ENCODE measurements at places on chromosomes 3 and 15.

- peak; percentile 67 for DNase-seq
Observed at GRCh38 chr3:42080453-42080872, 10.7 kb upstream of the TRAK1 start.

GRCh38 chr15:39781967-39782302 is 706 bp downstream of the FSIP1 start:
- no peak for DNase-seq

DNA sequence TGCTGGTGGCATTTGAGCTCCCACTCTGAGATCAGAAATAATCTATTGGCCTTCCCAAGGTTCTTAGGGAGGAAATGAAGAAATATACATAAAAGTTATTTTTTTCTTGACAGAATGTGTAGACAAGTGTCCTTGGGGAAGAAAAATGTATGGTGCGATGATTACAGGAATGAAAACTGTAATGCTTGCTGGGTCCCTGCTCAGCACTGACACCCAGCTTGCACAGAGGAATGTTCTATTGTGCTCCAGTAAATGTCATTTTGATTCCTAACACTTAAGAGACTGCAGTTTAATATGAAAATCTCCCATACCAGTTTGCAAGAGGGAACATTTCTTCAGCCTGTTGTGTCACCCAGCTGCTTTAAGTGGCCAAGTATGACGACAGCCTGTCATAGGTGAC is 271.3 kb upstream of the TPM1 start:
- no peak for DNase-seq

DNA sequence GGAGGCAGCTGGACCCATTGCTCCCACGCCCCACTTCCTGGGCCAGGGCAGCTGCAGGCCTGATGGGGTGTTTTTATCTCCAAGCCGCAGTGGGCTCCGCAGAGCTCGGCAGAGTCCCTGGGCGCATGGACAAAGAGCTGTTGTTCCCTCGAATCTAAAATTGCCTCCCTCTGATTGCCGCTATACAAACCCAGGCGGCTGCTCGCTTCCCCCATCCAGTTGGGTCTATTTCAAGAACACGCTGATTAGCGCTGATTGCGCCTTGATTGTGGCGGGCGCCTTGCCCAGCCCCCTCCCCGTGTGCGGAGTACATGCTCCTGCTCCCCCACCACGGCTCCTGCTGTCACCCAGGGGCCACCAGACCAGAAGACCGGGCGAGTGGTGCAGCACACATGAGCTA is 43.4 kb upstream of the SLC6A1 start:
- no peak for DNase-seq

DNA sequence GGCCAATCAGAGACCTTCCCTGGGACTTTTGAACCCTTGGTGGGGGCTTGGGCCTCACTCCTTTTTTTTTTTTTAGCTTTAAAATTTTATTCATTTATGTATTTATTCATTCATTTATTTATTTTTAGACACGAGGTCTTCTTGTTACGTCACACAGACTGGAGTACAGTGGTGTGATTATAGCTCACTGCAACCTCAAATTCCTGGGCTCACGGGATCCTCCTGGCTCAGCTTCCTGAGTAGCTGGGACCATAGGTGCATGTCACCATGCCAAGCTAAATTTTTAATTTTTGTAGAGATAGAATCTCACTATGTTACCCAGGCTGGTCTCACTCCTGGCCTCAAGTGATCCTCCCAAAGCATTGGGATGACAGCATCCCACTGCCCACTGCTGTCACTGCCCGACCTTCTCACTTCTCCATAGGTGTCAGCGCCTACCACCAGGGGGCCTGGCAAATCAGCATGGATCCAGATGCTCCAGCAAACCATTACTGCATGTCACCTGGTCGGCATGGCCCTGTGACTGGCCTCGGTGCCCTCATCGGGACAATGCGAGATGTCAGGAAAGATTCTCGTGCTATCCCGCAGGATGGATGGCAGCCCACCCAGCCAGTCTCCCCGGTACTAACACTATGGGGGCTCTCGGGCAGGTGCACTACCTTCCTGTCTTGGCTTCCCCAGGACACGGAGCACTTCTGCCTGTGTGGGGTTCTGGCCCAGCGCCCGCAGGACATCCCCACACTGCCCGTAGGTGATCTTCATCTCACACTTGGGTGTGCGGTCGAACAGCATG is 3.0 kb downstream of the MYL3 start:
- DNase-seq: peak; percentile 30

- DNase-seq: no peak
Observed at GRCh38 chr3:15330031-15330596, 2.3 kb downstream of the SH3BP5 start.

DNA sequence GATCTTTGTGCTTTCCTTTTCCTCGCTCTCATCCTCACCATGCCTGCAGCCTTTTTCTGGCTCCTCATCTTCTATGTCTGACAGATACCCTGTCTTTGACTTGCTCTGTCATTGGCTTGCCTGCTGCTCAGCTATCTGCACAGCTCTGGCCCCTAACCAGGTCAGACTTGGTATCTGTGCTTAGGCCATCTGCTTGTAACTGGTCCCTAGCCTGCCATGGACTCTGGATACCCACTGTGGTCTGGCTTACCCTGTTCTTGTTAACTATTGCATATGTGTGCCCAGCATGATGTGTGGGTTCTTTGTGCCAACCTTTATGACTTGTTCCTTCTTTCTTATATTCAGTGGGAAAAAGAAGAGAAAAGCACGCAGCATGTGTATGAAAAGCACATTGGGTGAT is 109.7 kb upstream of the ROPN1 start:
- no peak for DNase-seq

- DNase-seq: no peak
Observed at GRCh38 chr3:101972430-101973162, 123.3 kb downstream of the NFKBIZ start.

DNA sequence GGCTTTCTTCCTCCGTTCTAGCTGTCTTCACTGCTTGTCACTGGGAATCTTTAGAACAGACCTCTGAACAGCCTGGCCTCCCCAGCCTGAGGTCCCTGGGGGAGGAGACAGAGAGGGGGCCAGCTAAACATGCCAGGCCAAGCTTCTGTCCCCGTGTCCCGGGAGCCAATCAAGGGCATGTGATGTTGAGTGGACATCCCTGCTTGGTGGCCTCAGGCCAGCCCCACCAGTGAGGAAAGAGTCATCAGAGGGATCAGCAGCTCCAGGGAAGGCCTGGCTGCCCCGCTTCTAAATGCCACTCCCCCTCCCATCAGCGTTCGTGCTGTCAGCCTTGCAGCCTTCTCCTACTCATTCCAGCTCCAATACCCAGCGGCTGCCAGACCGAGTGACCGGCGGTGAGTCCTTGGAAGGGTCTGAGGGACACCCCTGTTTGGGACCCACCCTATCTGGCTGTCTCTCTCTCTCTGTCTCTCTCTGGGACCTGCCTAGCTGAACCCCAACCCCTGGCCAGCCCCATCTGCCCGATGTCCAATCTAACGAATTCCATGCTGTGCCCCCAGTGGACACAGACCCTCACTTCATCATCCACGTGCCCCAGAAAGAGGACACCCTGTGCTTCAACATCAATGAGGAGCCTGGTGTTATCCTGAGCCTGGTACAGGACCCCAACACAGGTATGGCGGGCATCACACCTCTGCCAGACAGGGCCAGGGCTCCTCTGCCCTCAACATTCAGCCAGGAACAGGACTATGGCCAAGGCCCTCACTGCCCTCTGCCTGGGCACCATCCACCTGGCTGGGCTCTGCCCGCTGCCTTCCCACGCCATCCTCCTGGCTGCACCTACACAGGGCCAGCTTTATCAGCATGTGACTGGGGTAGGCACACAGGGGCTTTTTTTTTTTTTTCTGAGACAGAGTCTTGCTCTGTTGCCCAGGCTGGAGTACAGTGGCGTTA is 6.6 kb upstream of the ITIH3 start:
- no peak for DNase-seq

GRCh38 chr3:171792531-171792930 is 17.8 kb downstream of the PLD1 start:
- DNase-seq: no peak

- no peak for DNase-seq
Observed at GRCh38 chr3:65671004-65671403, 367.7 kb downstream of the MAGI1 start.

GRCh38 chr3:25903371-25904129 is 113.7 kb downstream of the OXSM start:
- DNase-seq: no peak

DNA sequence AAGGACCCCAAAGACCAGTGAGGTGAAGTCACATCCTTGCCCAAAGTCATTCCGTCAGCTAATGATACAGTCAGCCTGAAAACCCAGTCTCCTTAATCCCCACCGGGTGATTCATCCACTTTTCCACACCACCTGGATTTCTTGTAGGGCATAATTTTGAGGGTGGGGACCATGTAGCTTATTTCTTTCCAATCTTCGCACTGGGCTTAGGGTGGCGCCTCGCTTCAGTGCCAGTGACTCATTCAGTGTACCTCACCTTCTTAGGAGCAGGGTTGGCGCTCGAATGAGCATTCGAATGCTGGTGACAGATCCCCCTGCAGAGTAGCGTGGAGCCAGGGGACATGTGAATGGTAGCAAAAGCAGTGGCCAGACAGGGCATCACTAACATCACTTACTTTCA is 24.0 kb downstream of the BMF start:
- DNase-seq: no peak

DNA sequence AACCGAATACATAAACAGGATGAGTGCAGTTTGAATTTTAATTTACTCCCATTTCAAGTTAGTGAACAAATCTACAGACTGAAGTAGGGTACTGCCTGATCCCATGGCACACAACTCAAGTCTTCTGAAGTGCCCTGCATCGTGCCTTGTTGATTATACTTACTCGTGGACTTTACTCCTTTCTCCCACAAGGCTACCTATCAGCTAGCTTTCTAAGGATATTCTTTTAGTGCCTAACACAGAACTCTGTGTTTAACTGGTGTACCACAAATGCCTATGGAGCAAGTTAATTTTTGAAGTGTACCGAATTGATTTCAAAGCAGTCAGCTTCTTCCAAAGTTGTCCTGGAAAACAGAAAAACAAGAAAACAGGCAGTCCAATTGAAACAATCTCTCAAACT is 119.8 kb downstream of the TNIK start:
- no peak for DNase-seq

- DNase-seq: no peak
Observed at GRCh38 chr3:32432711-32433530, 41.3 kb downstream of the CMTM7 start.

- DNase-seq: no peak
Observed at GRCh38 chr15:29270169-29270955, 740 bp upstream of the NSMCE3 start.

DNA sequence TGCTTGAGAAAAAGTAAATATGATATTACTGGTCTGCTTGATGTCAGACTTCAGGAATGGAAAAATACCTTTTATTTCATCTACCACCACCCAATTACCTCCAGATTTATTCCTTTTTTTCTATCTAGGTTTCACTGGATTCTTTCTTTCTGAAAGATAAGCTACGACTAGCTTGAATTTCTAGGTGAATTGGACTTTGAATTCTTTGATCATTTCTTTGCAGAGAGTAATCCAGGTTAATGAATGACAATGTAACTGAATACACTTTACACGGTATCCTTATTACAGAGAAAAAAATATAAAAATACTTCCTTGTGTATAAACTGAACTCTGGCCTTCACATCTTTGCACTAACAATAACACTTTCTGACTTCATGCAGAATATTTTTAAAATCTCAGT is 59.5 kb upstream of the TRPC1 start:
- DNase-seq: no peak

DNA sequence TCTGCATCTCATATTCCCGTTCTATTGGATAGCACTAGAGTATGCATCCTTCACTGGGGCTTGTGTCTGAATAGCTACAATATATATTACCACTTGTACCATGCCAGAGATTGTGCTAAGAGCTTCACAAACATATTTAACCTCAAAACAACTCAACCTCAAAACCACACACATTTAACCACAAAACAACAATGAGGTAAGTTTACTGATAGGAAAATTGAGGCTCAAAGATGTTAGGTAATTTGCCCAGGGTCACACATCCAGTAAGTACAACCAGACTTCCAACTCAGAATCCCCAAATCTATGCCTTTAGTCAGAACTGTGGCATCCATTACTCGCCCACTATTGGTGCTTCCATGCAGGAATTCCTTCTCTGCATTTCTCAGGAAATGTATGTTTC is 220.0 kb downstream of the FAM43A start:
- no peak for DNase-seq

- DNase-seq: peak; percentile 36
Observed at GRCh38 chr3:129975705-129976048, 1.2 kb downstream of the TRH start.

- DNase-seq: no peak
Observed at GRCh38 chr3:11364181-11364580, 92.0 kb downstream of the ATG7 start.

DNA sequence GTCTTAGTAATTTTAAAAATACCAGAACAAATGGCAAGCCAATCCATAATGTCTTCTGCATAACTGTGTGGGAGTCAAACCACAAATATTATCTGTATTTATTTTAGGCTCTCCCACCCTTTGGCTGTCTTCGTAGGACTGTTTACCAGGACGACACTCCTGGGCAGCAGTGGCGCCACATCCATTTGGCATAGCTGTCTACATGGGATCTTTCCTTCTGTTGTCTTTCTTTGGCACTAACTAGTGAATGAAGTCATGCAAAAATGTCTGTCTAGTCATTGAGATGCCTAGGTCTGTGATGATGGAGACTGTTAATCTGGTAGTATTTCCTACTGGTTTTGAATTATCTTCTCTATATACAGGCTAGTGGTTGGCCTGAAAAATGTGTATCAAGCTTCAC is 54.0 kb upstream of the CHMP2B start:
- no peak for DNase-seq

GRCh38 chr15:75436881-75437280 is 14.6 kb downstream of the SIN3A start:
- DNase-seq: no peak

- no peak for DNase-seq
Observed at GRCh38 chr15:100691321-100691720, 88.9 kb downstream of the ASB7 start.

DNA sequence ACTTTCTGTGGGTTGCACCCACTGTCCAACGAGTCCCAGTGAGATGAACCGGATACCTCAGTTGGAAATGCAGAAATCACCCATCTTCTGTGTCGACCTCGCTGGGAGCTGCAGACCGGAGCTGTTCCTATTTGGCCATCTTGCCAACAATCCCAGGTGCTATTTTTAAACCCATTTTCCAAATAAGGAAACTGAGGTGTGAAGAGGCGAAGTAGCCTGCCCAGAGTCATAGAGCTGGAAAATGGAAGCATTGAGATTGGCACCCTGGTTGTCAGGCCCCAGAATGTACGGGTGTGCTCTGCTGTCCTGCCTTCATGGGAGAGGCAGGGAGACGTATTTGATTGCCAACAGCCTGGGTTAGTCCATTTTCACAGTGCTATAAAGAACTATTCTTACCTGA is 39.6 kb downstream of the TMEM266 start:
- DNase-seq: no peak

DNA sequence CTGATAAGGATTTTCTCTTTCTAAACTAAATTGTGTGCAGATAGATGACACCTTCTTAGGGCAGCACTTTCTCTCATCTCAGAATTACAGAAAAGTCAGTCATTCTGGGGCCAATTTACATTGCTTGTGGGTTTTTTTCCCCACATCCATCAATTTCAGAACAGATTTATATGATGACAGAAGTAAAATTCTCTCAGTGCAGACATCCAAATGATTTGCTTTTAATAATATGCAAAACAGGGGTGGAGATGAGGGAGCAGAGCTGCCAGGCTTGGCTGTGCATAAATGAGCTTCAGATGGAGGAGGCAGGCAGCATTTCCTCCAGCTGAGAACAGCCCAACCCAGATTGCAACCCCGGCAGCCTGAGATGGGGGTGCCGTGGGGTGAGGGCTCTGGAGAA is 44.0 kb downstream of the EDEM1 start:
- no peak for DNase-seq
